ENCODE measurements at places on chromosomes 12 and 14.

- DNase-seq: no peak
Observed at GRCh38 chr12:89649820-89650219, 58.8 kb downstream of the ATP2B1 start.

- no peak for DNase-seq
Observed at GRCh38 chr12:79156846-79157463, 292.4 kb downstream of the SYT1 start.

DNA sequence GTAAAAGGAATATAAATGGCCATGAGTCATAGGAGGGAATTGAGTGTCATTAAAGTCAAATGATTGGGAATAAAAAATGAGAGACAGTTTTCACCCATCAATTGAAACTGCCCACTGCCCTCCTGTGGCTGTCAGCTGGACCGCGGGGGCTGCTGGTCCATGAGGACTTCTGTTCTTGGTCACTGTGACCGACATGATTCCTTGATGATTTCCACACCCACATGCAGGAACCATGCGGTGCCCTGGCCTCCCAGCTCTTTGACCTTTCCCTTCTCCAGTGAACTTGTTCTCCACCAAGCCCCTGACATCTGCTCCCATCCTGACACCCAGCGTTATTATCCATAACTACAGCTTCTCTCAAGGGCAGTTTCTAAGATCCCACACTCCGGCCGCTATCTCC lies 48.4 kb downstream of the C12orf75 start:
- DNase-seq: no peak

DNA sequence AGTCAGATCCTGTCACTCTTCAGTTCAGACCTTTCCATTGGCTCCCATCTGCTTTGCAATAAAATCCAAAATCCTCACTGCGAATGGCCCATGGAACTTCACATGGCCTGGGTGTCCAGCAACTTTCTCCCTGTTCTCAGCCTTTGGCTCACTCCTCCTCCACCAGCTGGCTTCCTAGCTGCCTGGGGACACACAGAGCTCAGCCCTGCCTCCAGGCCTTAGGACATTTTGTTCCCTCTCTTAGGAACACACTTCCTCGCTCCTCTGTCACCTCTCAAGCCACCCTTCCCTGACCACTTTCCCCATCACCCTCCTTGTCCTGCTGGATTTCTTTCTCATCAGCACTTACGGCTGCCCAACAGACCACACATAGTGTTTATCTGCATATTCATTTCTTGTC lies 419.6 kb downstream of the MED13L start:
- DNase-seq: no peak

DNA sequence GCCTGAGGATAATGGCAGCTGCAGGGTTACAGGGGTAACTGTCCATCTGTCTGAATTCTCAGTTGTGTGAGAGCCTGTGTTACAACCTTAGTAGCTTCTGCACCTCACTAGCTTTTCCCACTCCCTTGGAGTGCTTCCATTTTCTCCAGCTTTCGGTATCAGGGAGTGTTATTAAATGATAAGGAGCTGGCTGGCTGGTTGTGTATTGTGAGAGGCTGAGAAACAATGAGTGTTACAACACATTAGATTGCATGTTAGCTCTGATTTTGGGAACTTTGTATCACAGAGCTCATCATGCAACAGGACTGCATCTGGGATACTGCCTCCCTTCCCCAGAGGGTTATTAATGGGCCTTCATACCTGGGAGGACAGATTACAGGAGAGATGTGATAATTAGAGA lies 723.7 kb downstream of the DIO2 start:
- no peak for DNase-seq

GRCh38 chr12:12349711-12350665 lies at the start of gene MANSC1:
Gene MANSC1 (minus strand): TSS chr12:12350242. CDS start chr12:12343314, 6,928 bp downstream.
- DNase-seq: peak; percentile 67

- no peak for DNase-seq
Observed at GRCh38 chr14:44162197-44162596, 344.9 kb downstream of the FSCB start.

GRCh38 chr12:108634341-108634751 lies 652 bp upstream of the SELPLG start:
- peak; percentile 77 for DNase-seq

DNA sequence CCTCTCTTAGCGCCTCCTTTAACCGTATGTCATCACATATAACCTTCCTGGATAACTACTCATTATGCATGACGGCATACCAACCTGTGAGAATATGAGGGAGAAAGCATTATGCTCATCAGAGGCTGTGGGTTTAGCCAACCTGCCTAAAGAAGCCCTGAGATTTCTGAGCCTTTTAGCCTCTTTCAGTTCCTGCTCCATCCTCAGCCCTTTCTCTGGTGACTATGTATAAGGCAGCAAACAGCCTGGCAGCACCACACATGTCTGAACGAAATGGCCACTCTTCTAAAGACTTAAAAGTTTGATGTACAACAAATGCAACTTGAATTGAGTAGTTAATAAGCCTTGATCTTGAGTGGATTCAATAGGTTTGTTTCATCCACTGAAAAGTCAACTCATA lies 64.8 kb upstream of the SOX5 start:
- no peak for DNase-seq

- no peak for DNase-seq
Observed at GRCh38 chr14:22487401-22487800, 101.6 kb downstream of the DAD1 start.

- no peak for DNase-seq
Observed at GRCh38 chr14:84646786-84647500, 883.0 kb upstream of the FLRT2 start.

DNA sequence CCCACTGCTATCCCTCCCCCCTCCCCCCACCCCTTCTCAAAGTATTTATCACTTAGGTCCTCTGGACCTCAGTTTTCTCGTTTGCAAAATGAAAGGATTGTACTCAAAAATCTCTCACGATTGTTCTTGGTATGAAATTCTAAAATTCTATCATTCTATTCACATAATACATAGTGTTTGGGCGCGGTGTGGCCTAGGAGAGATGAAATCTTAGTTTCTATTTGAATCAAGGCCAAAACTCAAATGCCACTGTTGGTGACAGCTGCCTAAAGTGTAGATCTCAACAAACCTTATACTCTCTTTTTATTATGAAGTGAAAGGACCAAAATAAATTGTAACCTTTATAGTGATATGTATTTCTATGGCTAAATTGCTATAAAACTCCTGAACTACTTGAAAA lies 23.7 kb upstream of the YAF2 start:
- no peak for DNase-seq

- DNase-seq: no peak
Observed at GRCh38 chr12:85633491-85633890, 202.7 kb downstream of the RASSF9 start.

GRCh38 chr14:98278800-98279199 lies 993.2 kb downstream of the BCL11B start:
- no peak for DNase-seq

DNA sequence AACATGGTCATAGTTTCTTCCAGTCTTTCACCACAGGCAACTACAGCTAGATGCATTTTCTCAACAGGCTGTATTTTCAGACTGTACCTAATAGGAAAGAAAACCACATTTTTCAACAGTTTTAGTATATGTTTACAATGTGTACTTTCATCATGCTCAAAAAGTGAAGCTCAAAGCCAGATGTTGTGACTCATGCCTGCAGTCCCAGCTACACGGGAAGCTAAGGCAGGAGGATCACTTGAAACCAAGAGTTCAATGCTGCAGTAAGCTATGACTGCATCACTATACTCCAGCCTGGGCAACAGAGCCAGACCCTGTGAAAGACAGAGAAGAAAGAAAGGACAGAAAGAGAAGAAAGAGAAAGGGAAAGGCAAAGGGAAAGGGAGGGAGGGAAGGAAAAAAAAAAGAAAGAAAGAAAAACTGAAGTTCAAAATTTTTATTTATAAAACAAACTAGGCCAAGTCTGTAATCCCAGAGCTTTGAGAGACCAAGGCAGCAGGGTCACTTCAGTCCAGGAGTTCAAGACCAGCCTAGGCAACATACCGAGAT lies 25.5 kb downstream of the GXYLT1 start:
- DNase-seq: no peak

GRCh38 chr14:102396521-102396920 lies 33.8 kb downstream of the TECPR2 start:
- no peak for DNase-seq

DNA sequence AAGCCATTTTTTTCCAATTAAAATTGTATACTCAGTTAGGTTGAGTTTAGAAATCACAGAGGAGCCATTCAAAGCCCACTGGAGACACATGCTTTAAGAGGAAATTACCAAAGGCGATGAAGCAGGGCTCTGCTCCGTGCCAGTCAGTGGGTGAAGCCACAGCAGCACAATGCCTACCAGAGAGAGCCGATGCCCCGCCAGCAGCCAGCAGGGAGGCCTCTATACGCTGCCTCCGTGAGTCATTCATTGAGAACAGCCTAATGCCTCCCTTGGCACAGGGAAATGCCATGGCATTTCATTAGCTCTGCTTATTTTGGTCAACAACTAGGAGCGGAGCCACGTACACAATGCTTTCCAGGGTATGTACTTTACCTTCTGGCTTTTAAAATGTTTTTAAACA lies 197.8 kb upstream of the FRMD6 start:
- no peak for DNase-seq

- DNase-seq: no peak
Observed at GRCh38 chr14:75249958-75250336, 28.7 kb upstream of the FOS start.

- no peak for DNase-seq
Observed at GRCh38 chr12:112755507-112755906, 36.0 kb upstream of the RPH3A start.

DNA sequence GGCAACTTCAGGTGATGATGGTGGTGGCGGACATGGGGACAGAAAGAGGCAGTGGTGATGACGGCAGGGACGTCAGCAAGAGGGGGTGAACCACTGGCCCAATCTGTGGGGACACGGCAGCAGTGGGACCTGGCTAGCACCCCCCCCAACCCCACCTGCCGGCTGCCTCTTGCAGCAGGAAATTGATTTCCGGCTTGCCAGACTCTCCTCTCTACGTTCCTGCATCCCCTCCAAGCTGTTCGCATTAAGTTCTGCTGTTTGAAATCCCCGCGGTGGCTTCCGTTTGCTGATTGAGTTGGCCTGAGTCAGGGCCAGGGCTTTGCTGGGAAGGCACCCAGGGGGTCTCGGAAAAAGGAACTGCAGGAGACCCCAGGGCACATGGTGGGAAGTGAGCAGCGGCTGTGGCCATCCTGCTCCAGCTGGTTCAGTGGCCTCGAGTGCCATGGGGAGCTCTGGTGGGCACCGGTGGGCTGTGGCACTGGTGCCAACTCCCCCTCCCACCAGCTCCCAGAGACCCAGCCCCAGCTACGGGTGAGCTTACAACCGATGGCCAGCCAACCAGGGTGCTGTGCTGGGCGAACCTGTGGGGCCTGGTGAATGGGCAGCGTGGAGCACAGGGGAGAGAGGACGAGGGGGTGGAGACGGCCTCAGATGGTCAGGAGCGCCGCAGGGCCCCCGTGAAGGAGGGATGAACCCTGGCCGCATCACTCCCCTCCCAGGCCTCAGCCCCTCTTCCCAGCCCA lies 14.6 kb upstream of the NUDT14 start:
- DNase-seq: no peak

GRCh38 chr12:21054334-21054733 lies 76.7 kb upstream of the SLCO1B1 start:
- no peak for DNase-seq
